Esophagus squamous epithelium (tissue), 5 donors: ENCODE measurements at places on chromosomes 2 and 18.
A peak's percentile ranks its signal among the peaks of the same experiment; 100 is the strongest.

DNA sequence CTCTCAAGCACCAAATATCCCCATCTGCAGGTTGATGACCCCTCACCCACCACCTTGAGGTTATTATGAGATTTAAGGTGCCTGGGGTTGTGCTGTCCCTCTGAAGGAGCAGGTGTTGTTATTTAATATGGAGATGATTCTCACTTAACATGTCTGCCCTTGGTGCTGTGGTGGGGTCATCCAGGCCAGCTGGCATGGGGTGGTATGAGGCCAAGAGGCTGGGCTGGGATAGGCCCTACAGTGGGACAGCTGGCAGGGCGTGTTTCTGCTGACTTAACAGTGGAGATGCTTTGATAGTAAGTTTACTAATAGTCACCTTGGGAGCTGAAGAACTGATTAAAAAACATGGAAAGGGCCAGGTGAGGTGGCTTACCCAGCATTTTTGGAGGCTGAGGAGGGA, 22.4 kb downstream of the SERPINB12 start:
- H3K4me3 ChIP-seq: no peak overlapping the region
- H3K27ac ChIP-seq: no peak overlapping the region
- no peaks in the 10 kb centered on the region for H3K27me3 ChIP-seq
- no peak for DNase-seq

- H3K27me3 ChIP-seq: no peaks in the 10 kb centered on the region
- H3K4me1 ChIP-seq: no peaks in the 10 kb centered on the region
- no peak for DNase-seq
- H3K4me3 ChIP-seq: no peak overlapping the region
Observed at GRCh38 chr2:59084326-59084725, 843.2 kb upstream of the FANCL start.

DNA sequence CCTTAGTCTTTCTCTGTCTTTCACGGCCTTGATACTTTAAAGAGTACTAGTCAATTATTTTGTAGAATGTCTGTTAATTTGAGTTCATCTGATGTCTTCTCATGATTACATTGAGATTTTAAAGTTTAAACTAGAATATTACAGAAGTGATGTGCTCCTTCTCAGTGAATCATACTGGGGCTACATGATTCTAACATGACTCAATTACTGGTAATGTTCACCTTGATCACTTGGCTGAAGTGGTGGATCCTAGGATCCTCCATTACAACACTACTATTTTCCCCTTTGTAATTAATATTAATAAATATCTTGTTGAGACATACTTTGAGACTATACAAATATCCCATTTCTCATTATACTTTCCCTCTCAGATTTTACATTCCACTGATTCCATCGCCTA, 148.5 kb downstream of the CAMKMT start:
- no peaks in the 10 kb centered on the region for H3K4me1 ChIP-seq
- no peak for DNase-seq
- no peaks in the 10 kb centered on the region for H3K36me3 ChIP-seq
- H3K4me3 ChIP-seq: no peak overlapping the region
- no peaks in the 10 kb centered on the region for H3K27me3 ChIP-seq

DNA sequence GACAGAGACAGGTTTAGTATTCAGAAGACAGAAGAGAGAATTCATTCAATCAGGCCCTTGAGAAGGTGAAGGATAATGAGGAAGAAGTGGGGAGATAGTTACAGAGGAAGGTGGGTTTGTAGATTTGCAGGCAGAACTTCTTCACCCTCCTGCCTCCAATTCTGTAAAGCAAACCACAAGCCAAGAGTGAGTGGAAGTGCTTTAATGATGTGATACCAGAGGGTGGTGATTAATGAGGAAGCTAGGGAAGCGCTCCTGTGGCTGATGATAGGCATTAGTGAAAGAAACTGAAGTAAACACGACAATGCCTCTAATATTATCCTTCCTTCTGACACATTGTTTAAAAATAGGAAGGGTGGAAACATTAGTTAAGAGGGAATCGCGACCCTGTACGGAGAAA, 78.2 kb downstream of the CAPN13 start:
- no peak for DNase-seq
- H3K36me3 ChIP-seq: no peaks in the 10 kb centered on the region
- no peaks in the 10 kb centered on the region for H3K4me1 ChIP-seq
- no peak overlapping the region for H3K4me3 ChIP-seq
- H3K27me3 ChIP-seq: peaks cover 31% of the 10 kb centered on the region

- peak overlapping the region; percentile 72 for H3K27ac ChIP-seq
- H3K4me3 ChIP-seq: no peak overlapping the region
- peaks cover 59% of the 10 kb centered on the region for H3K4me1 ChIP-seq
- H3K27me3 ChIP-seq: no peaks in the 10 kb centered on the region
- DNase-seq: no peak
Observed at GRCh38 chr2:68811364-68811763, 59.8 kb downstream of the BMP10 start.

DNA sequence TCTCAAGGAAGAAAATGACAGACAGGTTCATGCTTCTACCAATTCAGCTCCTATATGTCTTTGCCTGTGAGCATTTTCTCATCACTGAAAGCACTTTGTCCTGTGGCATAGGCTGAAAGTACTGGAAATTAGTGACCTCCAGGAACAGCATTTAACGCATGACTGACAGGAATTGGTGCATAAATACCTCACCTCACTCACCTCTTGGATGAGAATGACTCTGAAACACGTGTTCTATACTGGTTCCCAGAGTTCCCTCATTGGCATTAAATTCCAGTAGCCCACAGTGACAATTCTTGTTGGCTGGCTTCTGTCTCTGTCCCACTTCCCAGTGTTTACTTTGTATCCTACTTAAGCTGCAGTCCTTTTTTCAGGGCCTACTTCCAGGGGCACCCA, 83.4 kb upstream of the MAPRE2 start:
- peaks cover 9% of the 10 kb centered on the region for H3K4me1 ChIP-seq
- no peaks in the 10 kb centered on the region for H3K36me3 ChIP-seq
- no peak for DNase-seq
- no peaks in the 10 kb centered on the region for H3K27me3 ChIP-seq

- H3K27ac ChIP-seq: no peak overlapping the region
- no peaks in the 10 kb centered on the region for H3K36me3 ChIP-seq
- peaks cover 35% of the 10 kb centered on the region for H3K4me1 ChIP-seq
- H3K27me3 ChIP-seq: peaks cover 8% of the 10 kb centered on the region
- DNase-seq: no peak
Observed at GRCh38 chr2:109451671-109452070, 162.1 kb downstream of the SEPTIN10 start.

- no peaks in the 10 kb centered on the region for H3K36me3 ChIP-seq
- H3K27ac ChIP-seq: no peak overlapping the region
- H3K27me3 ChIP-seq: no peaks in the 10 kb centered on the region
Observed at GRCh38 chr2:237935740-237936452, 30.9 kb upstream of the UBE2F start.

DNA sequence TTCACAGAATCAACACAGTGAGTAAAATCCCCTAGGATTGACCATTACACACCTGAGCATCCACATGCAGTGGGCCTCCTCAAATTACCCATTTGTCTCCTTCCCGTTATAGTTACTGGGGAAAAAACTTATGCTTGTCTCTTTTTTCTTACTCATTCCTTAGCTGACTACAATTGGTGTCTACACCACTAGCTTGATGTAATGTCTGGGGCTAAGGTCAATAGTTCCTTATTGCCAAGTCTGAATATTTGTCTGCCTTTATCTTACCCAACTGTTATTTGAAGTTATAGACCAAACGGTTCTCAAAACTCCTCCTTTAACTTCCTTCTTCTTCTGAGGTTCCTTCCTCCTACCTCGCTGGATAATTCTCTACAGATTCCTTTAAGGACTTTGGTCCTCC, 41.9 kb upstream of the TMEM17 start:
- no peaks in the 10 kb centered on the region for H3K4me1 ChIP-seq
- H3K36me3 ChIP-seq: no peaks in the 10 kb centered on the region
- no peak overlapping the region for H3K4me3 ChIP-seq
- H3K27me3 ChIP-seq: no peaks in the 10 kb centered on the region
- DNase-seq: no peak

- H3K4me1 ChIP-seq: peaks cover 28% of the 10 kb centered on the region
- H3K27me3 ChIP-seq: no peaks in the 10 kb centered on the region
- DNase-seq: no peak
- no peak overlapping the region for H3K4me3 ChIP-seq
- H3K27ac ChIP-seq: no peak overlapping the region
- H3K36me3 ChIP-seq: no peaks in the 10 kb centered on the region
Observed at GRCh38 chr2:190769258-190769657, 111.4 kb upstream of the GLS start.

DNA sequence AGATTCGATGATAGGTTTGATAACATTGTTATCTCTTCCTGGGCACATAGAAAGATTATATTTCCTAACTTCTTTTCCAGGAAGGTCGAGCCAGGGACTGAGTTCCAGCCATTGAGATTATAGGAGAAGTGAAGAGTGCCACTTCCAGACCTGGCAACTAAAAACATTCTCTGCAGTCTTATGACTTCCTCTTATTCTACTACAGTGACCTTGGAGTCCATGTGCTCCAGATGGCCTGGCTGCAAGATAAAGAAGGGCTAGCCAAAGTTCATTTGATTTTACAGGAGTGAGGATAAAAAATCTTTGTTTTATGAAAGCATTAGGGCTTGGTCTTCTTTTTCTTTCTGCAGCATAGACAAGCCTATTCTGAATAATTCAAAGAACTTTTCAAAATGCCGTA, 363.0 kb downstream of the FSIP2 start:
- H3K4me3 ChIP-seq: no peak overlapping the region
- no peaks in the 10 kb centered on the region for H3K36me3 ChIP-seq
- DNase-seq: no peak
- no peaks in the 10 kb centered on the region for H3K27me3 ChIP-seq
- H3K27ac ChIP-seq: no peak overlapping the region
- H3K4me1 ChIP-seq: no peaks in the 10 kb centered on the region

GRCh38 chr18:76405681-76406356, 89.2 kb downstream of the ZNF516 start:
- H3K4me1 ChIP-seq: peaks cover 29% of the 10 kb centered on the region
- H3K27me3 ChIP-seq: no peaks in the 10 kb centered on the region
- no peak for DNase-seq
- H3K27ac ChIP-seq: no peak overlapping the region
- H3K4me3 ChIP-seq: no peak overlapping the region
- peaks cover 28% of the 10 kb centered on the region for H3K36me3 ChIP-seq

DNA sequence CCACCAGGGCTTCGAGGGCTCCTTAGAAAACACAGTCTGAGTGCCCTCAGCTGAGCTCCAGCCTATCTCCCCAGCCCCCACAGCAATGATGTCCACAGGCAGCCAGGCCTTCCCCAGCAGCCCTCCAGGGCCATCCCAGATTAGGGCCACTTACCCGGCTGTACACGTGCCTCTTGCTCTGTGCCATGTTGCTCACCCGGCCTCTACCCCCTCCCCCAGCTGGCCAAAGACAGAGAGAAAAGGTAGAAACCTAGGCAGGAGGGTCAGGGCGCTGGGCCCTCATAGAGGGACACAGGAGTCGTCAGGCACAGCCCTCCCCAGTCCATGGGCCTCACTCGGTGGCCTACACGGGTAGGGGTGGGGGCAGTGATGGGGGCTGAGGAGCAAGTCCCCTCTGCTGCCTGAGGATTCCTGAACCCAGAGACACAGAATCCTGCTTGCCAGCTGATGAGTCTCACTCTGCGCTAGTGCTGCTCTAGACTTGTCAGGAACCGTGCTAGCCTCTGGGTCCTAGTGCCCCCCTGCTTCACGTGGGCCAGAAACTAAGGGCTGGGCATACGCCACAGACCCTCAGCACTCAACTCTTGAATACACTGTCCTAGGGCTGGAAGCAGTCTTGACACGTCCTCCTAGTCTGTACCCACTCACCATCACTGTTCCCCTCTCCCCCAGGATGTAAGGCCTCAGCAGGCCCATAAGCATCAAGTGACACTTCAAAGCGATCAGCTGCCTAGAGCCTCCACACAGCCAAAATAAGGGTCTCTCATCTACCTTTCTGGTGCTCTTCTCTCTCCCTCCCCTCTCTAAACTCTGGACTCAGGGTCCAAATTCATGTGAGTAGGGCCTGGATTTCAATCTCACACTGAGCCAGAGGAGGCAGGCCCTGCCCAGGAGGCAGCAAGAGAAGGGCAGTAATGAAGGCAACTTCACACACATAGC, at the start of gene DCTN1:
Gene DCTN1, minus strand, starts transcription at position 461 of the 939 bp plus-strand sequence. Its CDS starts 274 bp downstream, at position 187.
- H3K4me1 ChIP-seq: peaks cover 51% of the 10 kb centered on the region
- H3K36me3 ChIP-seq: peaks cover 42% of the 10 kb centered on the region
- no peaks in the 10 kb centered on the region for H3K27me3 ChIP-seq
- H3K27ac ChIP-seq: no peak within 1 kb of the TSS

DNA sequence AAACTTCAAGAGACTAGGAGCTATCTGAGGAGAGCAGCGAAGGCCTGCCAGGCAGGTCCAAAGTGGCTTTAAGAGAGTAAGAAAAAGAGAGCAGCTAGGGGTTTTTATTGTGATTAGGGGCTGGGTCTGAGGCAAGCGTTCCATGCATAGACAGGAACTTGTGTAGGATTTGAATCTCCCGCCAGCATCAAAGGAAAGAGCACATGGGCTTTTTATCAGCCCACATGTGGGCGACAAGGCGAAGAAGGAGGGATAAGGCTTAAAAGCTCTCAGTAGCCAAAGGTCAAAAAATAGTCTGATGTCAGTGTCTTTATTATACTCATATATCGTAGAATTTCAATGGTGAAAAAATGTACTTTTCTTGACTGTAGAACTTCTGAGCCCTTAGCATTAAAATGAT, 178.5 kb upstream of the TMEFF2 start:
- no peak overlapping the region for H3K27ac ChIP-seq
- DNase-seq: no peak
- H3K4me3 ChIP-seq: no peak overlapping the region
- H3K36me3 ChIP-seq: no peaks in the 10 kb centered on the region

- H3K4me3 ChIP-seq: no peak overlapping the region
- H3K4me1 ChIP-seq: no peaks in the 10 kb centered on the region
- no peak for DNase-seq
- no peaks in the 10 kb centered on the region for H3K36me3 ChIP-seq
- H3K27me3 ChIP-seq: no peaks in the 10 kb centered on the region
- no peak overlapping the region for H3K27ac ChIP-seq
Observed at GRCh38 chr18:28884304-28884703, 707.4 kb upstream of the CDH2 start.

DNA sequence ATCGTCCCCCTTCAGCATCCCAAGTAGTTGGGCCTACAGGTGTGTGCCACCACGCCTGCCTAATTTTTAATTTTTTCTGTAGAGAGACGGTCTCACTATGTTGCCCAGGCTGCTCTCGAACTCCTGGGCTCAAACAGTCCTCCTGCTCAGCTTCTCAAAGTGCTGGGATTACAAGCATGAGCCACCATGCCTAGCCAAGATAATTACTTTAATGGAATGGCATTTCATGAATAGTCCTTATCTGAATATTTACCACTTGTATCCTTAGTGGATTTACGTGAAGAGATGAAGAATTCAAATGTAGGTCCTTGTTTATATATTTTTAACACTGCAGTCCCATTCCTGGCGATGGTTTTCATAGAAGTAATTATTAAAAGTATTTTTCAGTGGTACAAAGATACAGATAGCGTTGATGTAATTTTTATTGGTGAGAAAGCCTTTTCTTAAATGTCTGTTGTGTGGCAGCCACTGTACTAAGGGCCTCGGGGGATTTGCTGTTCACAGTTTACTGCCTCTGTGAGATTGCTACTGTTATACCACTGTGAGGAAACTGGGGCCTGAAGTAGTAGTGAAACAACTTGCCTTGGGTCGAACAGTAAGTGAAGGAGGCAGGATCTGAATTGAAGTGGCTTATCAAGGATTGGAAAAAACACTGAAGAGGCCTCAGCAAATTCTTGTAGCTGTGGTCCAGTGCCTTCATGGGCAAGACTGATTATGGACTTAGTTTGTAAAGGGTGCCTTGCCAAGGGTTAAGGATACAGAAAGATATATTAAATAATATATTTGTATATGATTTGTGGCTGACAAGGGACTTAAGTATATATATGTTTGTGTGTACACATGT, 151.2 kb downstream of the PRPF40A start:
- H3K27me3 ChIP-seq: peaks cover 48% of the 10 kb centered on the region
- no peak overlapping the region for H3K27ac ChIP-seq
- no peak overlapping the region for H3K4me3 ChIP-seq
- H3K36me3 ChIP-seq: no peaks in the 10 kb centered on the region
- H3K4me1 ChIP-seq: peaks cover 7% of the 10 kb centered on the region
- DNase-seq: no peak
